Hepatocyte (in vitro differentiated cells): ENCODE measurements at places on chromosomes 2 and 18. TPM values are rescaled to one million over a fixed set of nuclear protein-coding genes. Genes with fewer than 3 reads are reported as not detected.

MYO5B gene
- total RNA-seq, result 41.9 and 43.3 TPM in 2 replicates

UGT1A5 gene
- not detected in 2 replicates for total RNA-seq

NT5C1B gene
- not detected in 2 replicates for total RNA-seq

SERPINB2 gene
- total RNA-seq, result 1.6 and 1.9 TPM in 2 replicates

IL1F10 gene
- total RNA-seq, result not detected in 2 replicates

SPP2 gene
- 75.5 and 78.5 TPM in 2 replicates for total RNA-seq

TNFAIP6 gene
- 9.0 and 13.0 TPM in 2 replicates for total RNA-seq

POLR1A gene
- 19.0 and 19.1 TPM in 2 replicates for total RNA-seq

DSEL gene
- total RNA-seq, result 15.7 and 18.9 TPM in 2 replicates

ACMSD gene
- 6.5 and 8.6 TPM in 2 replicates for total RNA-seq

ZDBF2 gene
- total RNA-seq, result 10.8 and 14.0 TPM in 2 replicates

RGPD4 gene
- total RNA-seq, result not detected in 2 replicates

SERPINB4 gene
- not detected in 2 replicates for total RNA-seq

NBEAL1 gene
- total RNA-seq, result 47.2 and 57.0 TPM in 2 replicates

B3GNT2 gene
- total RNA-seq, result 49.8 and 53.0 TPM in 2 replicates

GCC2 gene
- total RNA-seq, result 39.4 and 44.6 TPM in 2 replicates

TUBA4B gene
- total RNA-seq, result 0.13 TPM in 1 of 2 replicates, not detected in the other

UPP2 gene
- 0.52 and 0.70 TPM in 2 replicates for total RNA-seq

MFSD2B gene
- total RNA-seq, result not detected in 2 replicates

STARD6 gene
- not detected in 2 replicates for total RNA-seq

BCL11A gene
- 11.6 and 14.4 TPM in 2 replicates for total RNA-seq

HOXD3 gene
- 0.13 and 0.20 TPM in 2 replicates for total RNA-seq

CPO gene
- 0.36 TPM in 1 of 2 replicates, not detected in the other for total RNA-seq

MC4R gene
- total RNA-seq, result not detected in 2 replicates

LRPPRC gene
- total RNA-seq, result 83.6 and 87.3 TPM in 2 replicates

DHRS9 gene
- total RNA-seq, result 1.1 and 1.2 TPM in 2 replicates

IL1B gene
- total RNA-seq, result 0.76 and 1.1 TPM in 2 replicates
